GM23248 (cell line): ENCODE measurements at places on chromosomes 12 and 14. TPM values are rescaled to one million over a fixed set of nuclear protein-coding genes. Genes with fewer than 3 reads are reported as not detected.
A peak's percentile ranks its signal among the peaks of the same experiment; 100 is the strongest.

DNA sequence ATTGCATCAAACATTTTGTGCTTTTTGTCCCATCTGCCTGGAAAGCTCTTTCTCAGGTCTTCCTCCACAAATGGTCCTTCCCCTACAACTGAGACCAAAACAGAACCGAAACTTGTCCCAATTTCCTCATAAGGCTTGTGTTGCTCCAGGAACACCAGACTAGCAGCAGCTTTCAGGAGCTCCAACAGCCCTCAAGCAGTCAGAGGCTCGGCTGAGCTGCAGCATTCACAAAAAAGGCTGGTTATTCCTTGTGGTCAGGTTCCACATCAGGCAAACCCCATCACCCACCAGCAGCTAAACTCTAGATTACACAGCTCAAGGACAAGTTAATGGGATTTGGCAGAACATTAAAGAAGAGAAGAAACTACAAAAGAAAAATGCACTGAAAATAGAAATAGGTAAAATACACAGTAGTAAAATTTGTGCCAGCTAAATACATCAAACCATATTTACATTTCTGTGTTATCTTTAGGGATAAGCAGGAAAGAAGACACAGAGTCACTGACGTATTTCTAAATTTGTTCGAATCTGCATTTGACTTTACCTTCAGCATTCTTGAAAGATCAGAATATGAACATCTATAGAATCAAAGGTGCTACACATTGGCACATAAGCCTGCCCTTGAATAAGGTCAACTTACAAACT lies 141.2 kb downstream of the STXBP6 start:
- no peak overlapping the region for H3K4me3 ChIP-seq
- H3K36me3 ChIP-seq, result no peaks in the 10 kb centered on the region

GRCh38 chr14:22466491-22466890 lies 122.5 kb downstream of the DAD1 start:
- peak; percentile 62 for DNase-seq
- H3K4me1 ChIP-seq, result peaks cover 18% of the 10 kb centered on the region
- no peaks in the 10 kb centered on the region for H3K36me3 ChIP-seq
- H3K4me3 ChIP-seq, result no peak overlapping the region
- H3K27ac ChIP-seq, result no peak overlapping the region

DNA sequence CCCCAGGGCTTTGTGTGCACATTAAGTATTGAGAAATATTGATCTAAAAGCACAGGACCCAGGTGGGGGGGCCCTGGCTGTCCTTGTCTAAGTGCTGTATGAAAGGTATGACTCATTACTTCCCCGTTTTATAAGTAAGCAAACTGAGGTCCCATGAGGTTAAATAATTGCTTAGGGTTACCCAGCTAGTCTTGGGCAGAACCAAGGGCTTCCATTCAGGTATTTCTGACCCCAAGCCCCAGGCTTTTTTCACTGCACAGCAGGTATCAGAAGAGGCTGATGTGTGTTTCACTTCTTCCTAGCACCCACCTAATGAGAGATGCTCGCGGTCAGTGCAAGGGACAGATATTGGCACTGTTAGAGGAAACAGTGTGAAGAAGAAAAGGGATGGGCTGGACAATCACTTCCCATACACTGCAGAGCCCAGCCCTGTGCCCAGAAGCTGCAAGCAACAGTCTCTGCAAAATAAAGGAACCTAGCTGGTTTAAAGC lies 4.7 kb upstream of the TC2N start:
- H3K36me3 ChIP-seq, result peaks cover 29% of the 10 kb centered on the region; the same call in 1 of the 2 replicates
- no peak overlapping the region for H3K27ac ChIP-seq
- peak; percentile 22 for DNase-seq
- no peaks in the 10 kb centered on the region for H3K27me3 ChIP-seq

The PRR4 gene
- total RNA-seq, result 1.1 TPM in 1 of 2 replicates, not detected in the other

- H3K4me3 ChIP-seq, result no peak overlapping the region
- peaks cover 12% of the 10 kb centered on the region for H3K27me3 ChIP-seq
- no peak for DNase-seq
- no peak overlapping the region for H3K27ac ChIP-seq
- H3K36me3 ChIP-seq, result no peaks in the 10 kb centered on the region
Observed at GRCh38 chr14:35999294-35999693, 173.2 kb downstream of the BRMS1L start.

DNA sequence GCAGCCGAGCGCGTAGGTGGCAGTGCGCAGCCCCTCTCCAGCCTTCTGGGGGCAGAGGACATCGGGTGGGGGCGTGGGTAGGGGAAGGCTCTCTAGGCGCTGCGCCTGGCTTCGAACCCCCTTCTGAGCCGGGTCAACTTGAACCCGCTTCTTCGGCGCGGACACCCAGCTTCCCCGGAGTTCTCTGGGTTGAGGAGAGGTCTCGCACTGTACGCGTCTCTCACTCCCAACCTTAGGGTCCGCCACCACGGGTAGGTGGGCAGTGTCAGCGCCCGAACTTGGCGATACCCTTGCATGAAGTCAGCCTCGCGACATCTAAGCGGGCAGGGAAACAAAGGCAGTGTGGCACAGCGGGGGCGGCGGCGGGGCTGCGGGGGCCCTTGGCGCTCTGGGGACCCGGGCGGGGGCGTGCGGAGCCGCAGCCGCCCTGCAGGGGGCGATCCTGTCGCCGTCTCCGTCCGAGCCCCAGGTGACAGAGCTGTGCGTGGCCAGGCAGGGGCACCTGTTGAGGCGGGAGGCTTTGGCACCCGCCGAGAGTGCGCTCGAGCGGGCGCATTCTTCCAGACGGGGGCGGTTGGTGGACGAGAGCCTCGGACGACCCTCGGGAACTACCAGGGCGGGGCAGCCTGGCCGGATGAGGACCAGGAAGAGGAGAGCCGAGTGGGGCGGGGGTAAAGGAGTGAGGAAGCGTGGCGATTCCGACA lies 1.1 kb downstream of the GALNT16 start:
- no peaks in the 10 kb centered on the region for H3K36me3 ChIP-seq
- DNase-seq, result peak; percentile 25
- H3K4me3 ChIP-seq, result peak overlapping the region; percentile 73
- H3K27ac ChIP-seq, result no peak overlapping the region
- peaks cover 23% of the 10 kb centered on the region for H3K27me3 ChIP-seq
- peaks cover 24% of the 10 kb centered on the region for H3K4me1 ChIP-seq
